Stimulated activated CD8-positive, alpha-beta memory T cell treated with anti-CD3 and anti-CD28 coated beads, Interleukin-15, amount 100 ng/mL, for 4 hours (primary cell): ENCODE measurements at places on chromosomes 12 and 14.

DNA sequence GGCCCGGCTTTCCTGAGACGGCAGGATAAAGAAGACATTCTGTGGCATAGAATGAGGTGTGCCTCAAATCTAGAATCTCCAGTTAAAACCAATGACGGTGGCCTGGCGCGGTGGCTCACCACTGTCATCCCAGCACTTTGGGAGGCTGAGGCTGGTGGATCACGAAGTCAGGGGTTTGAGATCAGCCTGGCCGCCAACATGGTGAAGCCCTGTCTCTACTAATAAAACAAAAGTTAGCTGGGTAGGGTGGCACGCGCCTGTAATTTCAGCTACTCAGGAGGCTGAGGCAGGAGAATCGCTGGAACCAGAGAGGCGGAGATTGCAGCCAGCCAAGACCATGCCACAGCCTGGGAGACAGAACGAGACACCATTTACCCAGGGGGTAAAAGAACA lies 193.6 kb downstream of the ALG10 start:
- no peak for DNase-seq

GRCh38 chr14:99168330-99168729 lies 103.7 kb downstream of the BCL11B start:
- no peak for DNase-seq

- DNase-seq: no peak
Measured at GRCh38 chr12:84741692-84742091, 170.9 kb downstream of the SLC6A15 start.

GRCh38 chr14:26595926-26596542 lies 1.8 kb downstream of the NOVA1 start:
- DNase-seq: no peak

DNA sequence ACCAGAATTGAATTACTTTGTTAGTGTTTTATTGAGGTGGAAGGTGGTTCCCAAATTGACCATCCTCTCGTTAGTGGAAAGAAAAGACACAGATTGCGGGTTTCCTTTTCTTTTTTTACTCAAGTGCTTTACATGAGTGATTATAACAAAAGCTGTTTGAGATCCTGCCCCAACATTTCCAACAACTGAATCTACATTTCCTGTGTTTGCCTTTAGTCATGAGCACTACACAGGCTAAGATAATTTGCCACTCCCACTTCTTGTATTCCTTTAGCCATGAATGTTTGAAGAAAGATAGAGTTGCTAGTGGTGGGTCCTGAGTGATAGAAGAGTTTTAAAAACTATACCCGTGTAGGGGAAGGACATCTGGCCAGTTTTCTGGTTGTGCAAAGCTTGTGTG lies 16.0 kb downstream of the RERGL start:
- DNase-seq: no peak

GRCh38 chr14:53027041-53027440 lies 76.2 kb upstream of the FERMT2 start:
- DNase-seq: no peak

GRCh38 chr12:83823386-83824045 lies 1089.1 kb downstream of the SLC6A15 start:
- no peak for DNase-seq

GRCh38 chr14:33934043-33934750 lies 16.7 kb downstream of the EGLN3 start:
- DNase-seq: no peak

DNA sequence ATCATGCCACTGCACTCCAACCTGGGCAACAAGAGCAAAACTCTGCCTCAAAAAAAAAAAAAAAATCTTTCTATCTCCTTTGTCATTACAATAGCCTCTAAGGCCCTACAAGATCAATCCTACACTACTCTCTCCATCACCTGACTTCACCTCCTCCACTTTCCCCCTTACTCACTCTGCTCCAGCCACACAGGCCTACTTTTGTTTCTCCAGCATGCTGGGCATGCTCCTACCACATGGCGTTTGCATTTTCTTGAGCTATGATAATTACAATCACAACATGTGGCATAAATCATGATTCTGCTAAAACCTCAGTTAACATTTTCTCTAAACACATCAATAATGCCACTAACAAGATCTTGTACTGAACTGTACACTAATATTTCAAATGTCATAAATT lies 7.8 kb downstream of the PPP1R13B start:
- DNase-seq: no peak

- DNase-seq: no peak
Measured at GRCh38 chr14:63713058-63713457, 14.8 kb downstream of the SGPP1 start.

- no peak for DNase-seq
Measured at GRCh38 chr12:109385339-109386058, 37.8 kb downstream of the MYO1H start.

- DNase-seq: no peak
Measured at GRCh38 chr14:30389877-30390385, 169.0 kb upstream of the G2E3 start.

DNA sequence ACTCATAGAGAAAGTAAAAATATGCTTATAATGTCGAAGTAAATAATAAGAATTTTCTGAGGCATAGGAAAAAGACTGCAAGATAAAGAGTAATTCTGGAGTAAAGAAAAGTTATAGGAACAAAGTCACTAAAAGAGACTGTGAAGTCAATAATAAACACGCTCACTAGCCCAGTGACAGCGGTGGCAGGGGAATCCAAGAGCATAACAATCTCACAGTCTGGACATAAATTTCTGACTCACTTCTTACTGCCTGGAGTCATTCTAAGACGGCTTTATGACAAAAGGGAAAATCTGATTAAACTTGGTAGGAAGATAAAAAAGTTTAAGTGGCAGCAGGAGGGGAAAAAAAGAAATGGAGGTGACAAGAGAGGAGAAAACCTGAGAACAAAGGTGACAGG lies 56.4 kb upstream of the GRIP1 start:
- DNase-seq: no peak

DNA sequence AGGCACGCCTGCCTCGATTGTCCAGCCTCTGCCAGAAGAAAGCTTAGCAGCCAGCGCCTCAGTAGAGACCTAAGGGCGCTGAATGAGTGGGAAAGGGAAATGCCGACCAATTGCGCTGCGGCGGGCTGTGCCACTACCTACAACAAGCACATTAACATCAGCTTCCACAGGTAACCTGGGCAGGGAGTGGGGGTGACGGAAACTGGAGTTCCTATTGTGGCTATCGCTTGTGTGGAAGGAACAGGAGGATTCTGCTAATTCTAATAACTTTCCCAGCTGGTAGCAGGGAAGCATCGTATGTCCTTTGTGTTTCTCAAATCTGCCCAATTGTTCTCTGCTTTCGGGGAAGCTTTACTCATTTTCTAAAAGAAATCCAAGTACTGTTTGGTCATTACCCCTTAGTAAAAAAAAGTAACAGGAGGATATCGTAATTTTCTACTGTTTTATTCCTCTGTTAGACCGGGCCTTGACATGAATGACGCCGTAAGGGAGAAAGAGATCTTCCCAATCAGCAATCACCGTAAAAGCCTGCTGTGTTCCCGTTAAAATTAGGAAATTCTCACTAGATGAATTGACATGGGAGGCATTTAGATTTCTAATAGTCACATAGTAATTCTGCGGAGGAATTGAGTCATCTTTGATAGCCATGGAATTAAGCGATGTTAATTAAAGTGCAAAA lies 449 bp downstream of the THAP2 start:
- no peak for DNase-seq

DNA sequence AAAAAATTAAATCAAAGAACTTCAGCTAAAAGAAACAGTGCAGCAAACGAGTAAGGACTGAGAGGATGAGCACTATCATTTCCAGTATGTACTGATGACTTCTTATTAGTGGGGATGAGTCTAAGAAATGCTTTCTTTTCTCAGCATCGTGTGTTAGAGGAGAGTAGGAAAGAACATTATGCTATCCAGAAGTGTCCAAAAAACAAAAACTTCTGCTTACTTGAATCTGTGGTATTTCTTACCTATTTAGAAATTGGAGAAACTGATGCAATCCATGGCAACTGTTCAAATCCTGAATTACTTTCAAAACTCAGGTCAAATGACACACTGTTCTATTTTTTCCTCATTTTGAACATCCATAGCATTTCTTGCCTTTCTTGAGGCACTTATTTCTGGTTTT lies 23.7 kb downstream of the ABCD2 start:
- no peak for DNase-seq

GRCh38 chr14:56120091-56120691 lies 2.0 kb downstream of the PELI2 start:
- DNase-seq: no peak

GRCh38 chr12:15446807-15447206 lies 124.5 kb downstream of the PTPRO start:
- DNase-seq: no peak

- DNase-seq: no peak
Measured at GRCh38 chr14:35695647-35696046, 113.4 kb downstream of the RALGAPA1 start.

DNA sequence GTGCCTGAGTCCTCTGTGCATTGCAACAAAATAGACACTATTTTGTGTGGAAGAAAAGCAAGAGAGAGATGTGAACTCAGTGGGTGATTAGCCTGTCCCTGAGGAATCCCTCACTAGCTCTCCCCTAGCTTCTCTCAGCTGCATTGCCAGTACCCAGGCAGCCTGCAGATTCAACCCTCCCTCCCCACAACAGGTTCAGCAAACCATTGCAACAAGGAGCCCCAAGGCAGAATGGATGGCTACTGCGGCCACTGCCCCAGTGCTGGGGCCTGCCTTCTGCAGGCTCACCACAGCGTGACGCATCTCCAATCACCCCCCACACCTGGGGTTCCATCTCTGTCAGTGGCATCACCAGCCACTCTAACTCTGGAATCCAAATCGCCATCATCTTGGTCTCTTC lies 2.3 kb downstream of the CRACR2A start:
- DNase-seq: no peak

- no peak for DNase-seq
Measured at GRCh38 chr14:100777818-100778525, 47.9 kb upstream of the MEG3 start.

- DNase-seq: no peak
Measured at GRCh38 chr14:39268393-39268792, 34.7 kb downstream of the MIA2 start.

GRCh38 chr14:34971381-34971780 lies 11.4 kb upstream of the SRP54 start:
- no peak for DNase-seq

DNA sequence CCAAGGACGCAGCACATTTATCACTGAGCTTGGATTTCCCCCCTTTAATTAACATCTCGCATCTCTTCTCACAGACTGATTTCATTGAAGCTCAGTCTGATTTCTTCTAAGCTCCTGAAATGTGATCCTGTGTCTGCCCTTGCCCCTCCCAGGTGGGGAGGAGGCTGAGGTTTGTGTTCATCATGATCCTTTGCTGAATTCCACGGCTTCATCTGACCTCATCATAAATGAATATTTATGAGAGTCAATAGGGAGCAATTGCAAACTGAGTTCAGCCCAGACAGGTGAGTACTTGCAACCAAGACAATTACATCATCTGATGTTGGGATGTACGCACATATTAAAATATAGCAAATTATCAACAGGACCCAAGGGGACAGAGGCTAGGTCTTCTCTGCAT lies 72.4 kb downstream of the MAP1LC3B2 start:
- DNase-seq: no peak

DNA sequence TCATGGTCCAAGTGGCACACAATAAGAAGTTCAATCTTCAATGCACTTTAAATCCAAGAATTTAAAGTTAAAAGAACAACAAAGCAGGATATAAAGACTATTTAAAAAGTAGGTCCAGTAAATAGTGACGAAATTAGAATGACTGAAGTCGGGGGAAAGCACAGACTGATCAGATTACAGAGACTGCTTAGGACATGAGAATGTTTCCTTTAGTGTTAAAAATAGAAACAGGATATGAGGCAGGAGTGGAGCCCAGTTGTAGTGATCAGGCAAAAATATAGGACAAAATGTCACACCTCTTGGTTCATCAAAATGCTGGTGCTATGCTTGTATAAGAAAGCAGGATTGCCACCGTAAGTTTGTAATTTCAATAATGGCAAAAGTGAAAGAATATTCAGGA lies 52.2 kb upstream of the CD163 start:
- DNase-seq: no peak

- DNase-seq: no peak
Measured at GRCh38 chr12:62194616-62195015, 65.6 kb upstream of the USP15 start.

GRCh38 chr14:51284241-51284640 lies 44.2 kb downstream of the TMX1 start:
- no peak for DNase-seq

DNA sequence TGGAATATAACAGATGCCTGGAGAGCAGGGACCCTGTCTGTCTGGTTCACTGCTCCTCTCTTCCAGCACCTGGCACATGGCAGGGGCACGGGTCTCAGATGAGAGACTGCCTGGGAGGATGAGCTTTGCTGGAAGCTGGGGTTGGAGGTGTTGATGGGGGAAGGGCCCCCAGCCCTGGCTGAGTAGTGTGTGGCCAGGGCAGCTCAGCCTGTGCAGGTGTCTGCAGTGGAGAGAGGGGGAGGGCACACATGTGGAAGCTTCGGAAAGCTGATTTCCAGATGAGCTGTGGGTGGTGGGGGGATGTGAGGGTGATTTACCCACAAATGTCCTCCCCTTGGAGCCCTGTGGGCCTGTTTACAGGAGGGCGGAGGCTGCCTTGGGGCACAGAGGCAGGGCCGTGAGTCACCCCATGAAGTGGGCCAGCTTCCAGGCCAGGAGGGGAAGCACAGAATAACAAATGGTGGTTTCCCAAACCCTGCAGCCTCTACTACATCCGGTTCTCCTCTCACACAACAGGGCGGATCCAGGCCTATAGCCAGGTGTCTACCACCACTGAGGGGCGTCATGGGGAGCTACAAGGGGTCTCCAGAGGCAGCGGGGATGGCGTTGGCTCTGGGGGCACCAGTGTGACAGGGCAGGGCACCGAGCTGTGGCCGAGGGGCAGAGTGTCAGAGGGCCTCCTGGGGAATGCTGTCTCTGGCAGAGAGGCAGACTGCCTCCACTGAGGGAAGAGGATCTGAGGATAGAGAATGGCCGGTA lies 11.0 kb downstream of the KRT7 start:
- DNase-seq: peak; percentile 13

- no peak for DNase-seq
Measured at GRCh38 chr12:104502217-104502616, 45.5 kb downstream of the CHST11 start.

- no peak for DNase-seq
Measured at GRCh38 chr14:61140271-61140670, 140.9 kb downstream of the TMEM30B start.

- no peak for DNase-seq
Measured at GRCh38 chr12:6553051-6553868, 2.6 kb downstream of the IFFO1 start.

DNA sequence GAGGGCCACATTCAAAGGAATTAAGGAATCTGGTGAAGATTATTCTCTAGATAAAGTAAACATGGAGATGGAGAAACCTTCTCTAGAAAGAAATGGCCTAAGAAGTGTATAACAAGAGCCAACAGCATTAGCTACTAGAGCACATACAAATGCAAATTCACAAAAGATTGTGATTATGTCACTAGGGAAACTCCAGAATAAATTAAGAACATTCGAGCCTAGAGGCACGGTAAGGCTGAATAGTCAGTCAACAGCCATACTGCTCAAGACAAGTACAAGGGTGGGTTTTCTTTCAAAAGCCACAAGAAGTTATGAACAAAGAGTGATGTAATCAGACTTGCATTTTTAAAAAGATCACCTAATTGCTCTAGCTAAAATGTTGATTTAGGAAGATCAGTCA lies 25.4 kb downstream of the PPP4R3A start:
- DNase-seq: no peak

GRCh38 chr12:123253641-123254459 lies 17.8 kb downstream of the CDK2AP1 start:
- DNase-seq: no peak
